ENCODE measurements at places on chromosomes 1 and 21.

DNA sequence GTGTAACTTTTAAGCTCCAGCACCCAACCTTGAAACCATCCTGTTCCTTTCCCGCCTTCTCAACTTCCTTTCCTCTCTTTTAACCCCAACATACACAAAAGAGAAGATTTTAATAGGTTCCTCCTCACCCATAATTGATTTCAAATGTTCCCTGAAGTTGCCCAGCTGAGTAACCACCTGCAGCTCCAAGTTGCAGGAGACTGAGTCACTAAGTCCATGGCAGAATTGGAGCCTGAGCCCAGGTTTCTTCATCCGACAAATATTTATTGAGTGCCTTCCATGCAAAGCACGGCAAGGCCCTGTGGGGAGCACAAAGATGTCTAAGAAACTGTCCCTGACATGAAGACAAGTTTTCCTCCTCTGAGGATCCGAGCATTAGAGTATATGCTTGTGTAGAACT, 97.7 kb downstream of the PAPPA2 start:
- no peak overlapping the region for H3K4me3 ChIP-seq
- no peaks in the 10 kb centered on the region for H3K36me3 ChIP-seq
- DNase-seq: no peak
- no peaks in the 10 kb centered on the region for H3K4me1 ChIP-seq
- H3K27ac ChIP-seq: no peak overlapping the region

DNA sequence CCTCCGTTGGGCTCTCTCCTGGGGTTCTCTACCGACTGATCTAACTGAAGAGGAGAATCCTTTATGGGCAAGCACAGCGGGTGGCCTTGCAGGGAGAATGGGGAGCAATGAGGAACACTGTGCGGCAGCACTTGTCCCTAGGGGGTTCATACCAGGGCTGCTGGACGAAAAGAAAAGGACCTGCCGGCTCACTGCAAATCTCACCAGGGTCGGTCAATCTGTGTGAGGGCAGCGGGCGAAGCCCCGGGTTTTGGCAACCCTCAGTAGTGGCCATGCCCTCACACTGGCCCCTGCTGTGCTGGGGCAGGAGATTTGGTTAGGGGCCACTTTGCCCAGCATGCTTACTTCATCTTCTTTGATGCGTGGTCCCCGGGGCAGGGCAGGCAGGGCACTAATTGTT, 5.9 kb downstream of the LHX9 start:
- no peak for DNase-seq
- peaks cover 33% of the 10 kb centered on the region for H3K4me1 ChIP-seq
- H3K27ac ChIP-seq: no peak overlapping the region

- H3K27ac ChIP-seq: no peak overlapping the region
- no peak overlapping the region for H3K4me3 ChIP-seq
- H3K36me3 ChIP-seq: no peaks in the 10 kb centered on the region
- H3K27me3 ChIP-seq: no peaks in the 10 kb centered on the region
These were observed 1145.1 kb upstream of the NCAM2 start for GRCh38 chr21:19853061-19853460.

GRCh38 chr1:182909578-182909977, 43.4 kb downstream of the SHCBP1L start:
- H3K4me3 ChIP-seq: no peak overlapping the region
- H3K27ac ChIP-seq: no peak overlapping the region
- DNase-seq: no peak

DNA sequence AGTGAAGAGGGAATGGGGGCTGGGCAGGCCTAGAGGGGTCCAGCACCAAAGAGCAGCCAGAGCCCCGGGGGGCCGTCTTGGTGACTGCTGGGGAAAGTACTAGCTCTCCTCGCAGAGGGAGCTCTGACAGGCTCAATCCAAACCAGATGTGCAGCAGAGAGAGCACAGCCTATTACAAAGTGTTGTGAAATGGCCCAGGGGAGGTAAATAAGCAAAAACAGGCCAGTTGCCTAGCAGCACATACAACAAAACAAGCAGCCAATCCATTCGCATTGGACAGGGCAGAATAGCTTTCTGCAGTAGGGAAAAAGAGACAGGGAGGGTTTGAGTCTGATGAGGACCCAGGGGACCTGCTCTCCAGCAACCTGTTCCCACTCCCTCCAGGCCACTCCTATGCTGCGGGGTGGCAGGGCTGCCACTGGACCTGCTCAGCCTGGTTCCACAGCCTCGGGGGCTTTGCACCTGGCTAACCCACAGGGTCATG, 239.6 kb upstream of the FGGY start:
- no peak for DNase-seq
- no peaks in the 10 kb centered on the region for H3K36me3 ChIP-seq
- H3K27me3 ChIP-seq: no peaks in the 10 kb centered on the region
- no peak overlapping the region for H3K27ac ChIP-seq
- no peak overlapping the region for H3K4me3 ChIP-seq
- no peaks in the 10 kb centered on the region for H3K4me1 ChIP-seq

GRCh38 chr1:116257836-116258235, 115.2 kb upstream of the ATP1A1 start:
- no peak for DNase-seq
- H3K4me3 ChIP-seq: no peak overlapping the region
- H3K27ac ChIP-seq: no peak overlapping the region
- H3K4me1 ChIP-seq: peaks cover 11% of the 10 kb centered on the region
- H3K27me3 ChIP-seq: no peaks in the 10 kb centered on the region
- no peaks in the 10 kb centered on the region for H3K36me3 ChIP-seq

GRCh38 chr1:212601524-212601923, 7.0 kb upstream of the ATF3 start:
- no peak overlapping the region for H3K4me3 ChIP-seq
- H3K4me1 ChIP-seq: peaks cover 8% of the 10 kb centered on the region
- H3K27ac ChIP-seq: no peak overlapping the region
- H3K27me3 ChIP-seq: peaks cover 34% of the 10 kb centered on the region
- DNase-seq: no peak
- no peaks in the 10 kb centered on the region for H3K36me3 ChIP-seq

GRCh38 chr1:119611701-119612113, 36.4 kb downstream of the ZNF697 start:
- H3K27me3 ChIP-seq: no peaks in the 10 kb centered on the region
- H3K27ac ChIP-seq: no peak overlapping the region
- no peak overlapping the region for H3K4me3 ChIP-seq
- H3K4me1 ChIP-seq: no peaks in the 10 kb centered on the region
- peak; percentile 58 for DNase-seq

DNA sequence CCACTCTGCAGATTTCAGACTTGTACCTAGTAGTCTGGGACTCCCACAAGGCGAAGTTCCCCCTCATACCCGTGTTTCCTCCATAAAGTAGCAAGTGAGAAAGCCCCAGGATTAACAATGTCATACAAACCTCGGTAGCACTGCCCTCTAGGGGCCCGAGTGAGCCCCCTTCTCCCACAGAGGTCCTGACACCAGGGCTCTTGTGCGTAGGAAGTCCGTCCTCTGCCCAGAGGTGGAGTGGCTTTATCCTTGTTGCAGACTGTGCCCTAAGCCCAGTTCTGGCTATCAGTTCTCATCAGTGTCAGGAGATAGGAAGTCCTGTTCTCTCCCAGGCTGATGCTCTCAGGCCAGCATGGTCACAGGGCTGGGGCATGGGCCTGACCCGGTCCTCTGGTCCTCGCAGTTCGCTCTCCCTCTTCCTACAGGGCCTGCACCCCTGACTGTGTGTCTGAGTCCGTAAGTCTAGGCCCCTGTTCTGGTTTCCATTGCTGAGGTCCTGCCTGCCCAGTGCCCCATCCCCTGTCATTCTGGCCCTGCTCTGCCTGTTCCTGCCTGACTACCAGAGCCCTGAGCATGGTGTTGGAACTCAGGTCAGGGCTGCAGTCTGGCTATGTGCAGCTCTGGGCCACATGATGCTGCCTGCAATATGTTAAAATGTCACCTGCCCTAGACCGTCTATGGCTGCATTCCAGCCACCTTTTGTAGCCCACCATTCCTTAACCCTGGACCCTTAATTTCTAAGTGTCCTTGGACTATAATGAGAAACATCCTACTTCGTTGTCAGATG, 285.6 kb downstream of the ASTN1 start:
- H3K4me1 ChIP-seq: no peaks in the 10 kb centered on the region
- H3K36me3 ChIP-seq: no peaks in the 10 kb centered on the region
- H3K27me3 ChIP-seq: peaks cover 7% of the 10 kb centered on the region
- H3K4me3 ChIP-seq: no peak overlapping the region
